Upper lobe of right lung (tissue), 1 donor: ENCODE measurements at places on chromosomes 13 and 19.

DNA sequence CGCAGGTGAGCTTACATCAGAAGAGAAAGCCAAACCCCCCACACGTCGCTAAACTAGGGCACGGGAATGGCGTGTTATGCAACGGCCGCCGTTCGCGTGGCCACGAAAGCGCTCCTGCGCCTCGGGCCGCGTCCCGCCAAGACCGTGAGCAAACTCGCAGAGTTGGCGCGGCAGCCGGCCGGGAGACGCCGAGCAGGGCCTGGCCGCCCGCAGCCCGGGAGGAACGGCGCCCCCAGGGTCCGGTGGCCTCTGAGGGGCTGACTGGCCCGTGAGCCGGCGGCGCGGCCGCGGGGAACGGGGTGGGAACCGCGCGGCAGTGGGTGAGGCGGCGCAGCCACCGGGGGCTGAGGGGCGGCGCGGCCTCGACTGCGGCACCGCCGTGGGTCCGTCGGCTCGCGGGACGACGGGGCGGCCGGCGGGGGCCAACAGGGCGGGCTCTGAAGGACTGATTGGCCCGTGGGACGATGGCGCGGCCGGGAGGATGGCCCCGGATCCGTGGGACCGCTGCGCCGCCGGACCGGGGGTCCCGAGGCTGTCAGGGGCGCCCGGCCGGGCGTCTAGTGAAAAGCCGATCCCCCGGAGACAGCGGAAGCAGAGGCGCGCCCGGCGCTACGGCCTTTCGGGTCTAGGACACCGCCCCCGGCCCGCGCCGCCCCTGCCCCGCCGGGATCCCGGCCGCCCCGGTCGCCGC, 903 bp downstream of the LATS2 start:
- no peaks in the 10 kb centered on the region for H3K27me3 ChIP-seq
- peak overlapping the region; percentile 96 for H3K4me3 ChIP-seq
- H3K27ac ChIP-seq, result peak overlapping the region; percentile 98
- peaks cover 37% of the 10 kb centered on the region for H3K4me1 ChIP-seq
- DNase-seq, result peak; percentile 82

- no peaks in the 10 kb centered on the region for H3K27me3 ChIP-seq
- H3K4me3 ChIP-seq, result no peak overlapping the region
- H3K36me3 ChIP-seq, result no peaks in the 10 kb centered on the region
- no peak for DNase-seq
Measured at GRCh38 chr19:19410553-19411550, 5.4 kb downstream of the GATAD2A start.

GRCh38 chr13:21749410-21749809, 78.5 kb downstream of the FGF9 start:
- H3K4me3 ChIP-seq, result no peak overlapping the region
- no peaks in the 10 kb centered on the region for H3K4me1 ChIP-seq
- H3K36me3 ChIP-seq, result no peaks in the 10 kb centered on the region

GRCh38 chr13:31846961-31847752, 107.8 kb downstream of the RXFP2 start:
- H3K27ac ChIP-seq, result peak overlapping the region; percentile 74
- peaks cover 11% of the 10 kb centered on the region for H3K4me1 ChIP-seq
- no peaks in the 10 kb centered on the region for H3K36me3 ChIP-seq
- peaks cover 4% of the 10 kb centered on the region for H3K27me3 ChIP-seq
- DNase-seq, result no peak
